Muscle of back (tissue), 13 donors: ENCODE measurements at places on chromosomes 12 and 14. TPM values are rescaled to one million over a fixed set of nuclear protein-coding genes. Genes with fewer than 3 reads are reported as not detected.
A peak's percentile ranks its signal among the peaks of the same experiment; 100 is the strongest.

CAPZA3 gene
- not detected for polyA plus RNA-seq

MANSC1 gene
- polyA plus RNA-seq: 10.3 TPM

KIF5A gene
- polyA plus RNA-seq: 0.12 TPM

WNT5B gene
- polyA plus RNA-seq: 32.3 TPM

AKAP3 gene
- polyA plus RNA-seq: 1.5 TPM

PLD4 gene
- 3.8 TPM for polyA plus RNA-seq

CBLN3 gene
- 1.9 TPM for polyA plus RNA-seq

PXMP2 gene
- polyA plus RNA-seq: 27.4 TPM

ADAMTS20 gene
- 0.08 TPM for polyA plus RNA-seq

SLC6A12 gene
- polyA plus RNA-seq: 0.60 TPM

PGF gene
- 25.0 TPM for polyA plus RNA-seq

RTRAF gene
- 263 TPM for polyA plus RNA-seq

SCN8A gene
- polyA plus RNA-seq: 0.41 TPM

- peak; percentile 61 for DNase-seq
Observed at GRCh38 chr12:94615260-94616181, 34.8 kb downstream of the TMCC3 start.

GRCh38 chr12:41724216-41724615 is 420.5 kb downstream of the GXYLT1 start:
- no peak for DNase-seq

DNA sequence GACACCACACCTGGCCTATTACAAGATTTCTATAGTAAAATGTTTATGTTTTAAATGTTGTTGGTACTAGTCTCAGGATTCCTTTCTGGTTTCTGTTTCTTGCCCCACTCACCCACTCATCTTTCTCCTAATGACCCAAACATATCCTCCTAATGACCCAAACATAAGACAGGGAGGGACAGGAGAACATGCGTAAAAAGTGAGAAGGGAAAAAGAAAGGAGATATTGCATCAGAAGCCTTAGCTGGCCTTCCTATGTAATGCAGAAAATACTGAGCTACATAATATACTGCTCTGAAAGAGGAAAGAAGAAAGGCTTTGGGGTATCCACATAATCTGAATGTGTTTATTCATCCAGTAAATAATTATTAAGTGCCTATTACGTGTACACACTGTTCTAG is 104.6 kb upstream of the GPHB5 start:
- no peak for DNase-seq

DNA sequence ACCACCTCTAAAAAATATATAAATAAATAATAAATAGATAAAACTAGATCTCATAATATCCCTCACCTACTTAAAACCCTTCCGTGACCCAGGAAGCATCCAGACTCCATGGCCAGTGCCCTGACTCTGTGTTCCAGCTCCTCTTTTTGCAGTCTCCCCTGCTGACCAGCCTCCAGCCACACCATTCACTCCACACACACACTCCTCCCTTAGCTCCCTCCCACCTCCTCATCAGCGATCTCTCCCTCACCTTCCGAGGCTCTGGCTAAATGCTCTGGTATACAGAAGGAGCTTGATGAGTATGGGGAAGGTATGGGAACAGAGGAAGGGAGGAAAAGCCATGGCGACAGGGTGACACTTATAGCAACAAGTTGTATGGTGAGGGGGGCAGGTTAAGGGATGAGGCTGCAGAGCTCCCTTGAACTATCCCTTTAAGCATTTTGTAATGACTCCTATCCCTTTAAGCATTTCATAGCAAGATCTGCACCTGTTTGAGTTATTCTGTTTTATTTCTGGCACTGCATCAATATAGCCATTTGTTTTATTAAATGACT is 26.1 kb upstream of the EIF4B start:
- DNase-seq: no peak

GRCh38 chr12:63037746-63038712 is 103.1 kb upstream of the PPM1H start:
- DNase-seq: no peak

GRCh38 chr12:3280967-3281366 is 203.8 kb downstream of the TSPAN9 start:
- DNase-seq: no peak

DNA sequence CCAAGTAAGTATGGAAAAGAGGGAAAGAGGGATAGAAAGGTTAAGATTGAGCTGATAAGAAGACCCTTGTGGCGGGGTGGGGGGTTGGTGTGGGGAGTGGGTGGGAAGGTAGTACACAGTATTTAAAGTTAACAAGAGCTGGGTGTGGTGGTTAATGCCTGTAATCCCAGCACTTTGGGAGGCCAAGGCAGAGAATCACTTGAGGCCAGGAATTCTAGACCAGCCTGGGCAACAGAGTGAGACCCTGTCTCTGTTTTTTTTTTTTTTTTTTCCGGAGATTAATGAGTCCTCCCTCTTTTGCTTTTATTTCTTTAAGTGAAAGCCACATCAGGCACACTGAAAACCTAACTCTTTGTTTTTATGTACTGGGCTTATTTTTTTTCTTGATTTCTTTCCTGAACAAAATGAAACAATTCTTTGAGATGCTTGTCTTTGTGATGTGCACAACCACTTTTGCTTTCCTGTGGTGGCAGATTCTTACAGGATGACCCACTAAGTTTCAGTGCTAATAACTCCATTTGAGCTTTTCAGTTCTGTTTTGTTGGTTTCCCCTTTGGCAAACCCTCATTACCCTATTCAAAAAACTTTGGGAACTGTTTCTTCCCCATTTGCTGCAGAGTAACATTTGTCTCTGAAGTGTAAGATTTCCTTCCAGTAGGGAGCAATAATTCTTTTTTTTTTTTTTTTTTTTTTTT is 54.8 kb downstream of the WNK1 start:
- DNase-seq: no peak

DNA sequence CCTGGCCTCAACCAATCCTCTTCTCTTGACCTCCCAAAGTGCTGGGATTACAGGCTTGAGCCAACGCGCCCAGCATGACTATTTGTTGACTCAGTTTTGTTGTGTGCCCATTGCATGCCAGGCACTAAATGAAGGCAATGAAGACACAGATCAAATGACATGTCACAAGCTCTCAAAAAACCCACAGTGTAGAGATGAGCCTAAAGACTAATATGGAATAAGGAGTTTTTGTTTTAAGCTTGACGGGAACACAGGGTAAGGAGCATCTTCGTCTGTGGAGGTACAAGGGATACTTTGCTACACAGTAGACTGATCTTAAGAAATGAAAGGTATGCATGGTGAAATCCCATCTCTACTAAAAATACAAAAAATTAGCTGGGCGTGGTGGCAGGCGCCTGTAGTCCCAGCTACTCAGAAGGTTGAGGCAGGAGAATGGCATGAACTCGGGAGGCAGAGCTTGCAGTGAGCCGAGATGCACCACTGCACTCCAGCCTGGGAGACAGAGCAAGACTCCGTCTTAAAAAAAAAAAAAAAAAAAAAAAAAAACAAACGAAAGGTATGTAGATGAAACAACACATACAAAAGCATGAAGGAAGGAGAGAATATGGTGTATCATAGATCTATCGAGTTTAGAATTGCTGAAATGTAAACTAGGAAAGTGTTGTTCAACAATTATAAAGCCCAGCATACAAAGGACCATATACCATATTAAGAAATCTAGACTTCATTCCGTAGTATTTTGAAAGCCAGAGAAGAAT is 122.1 kb upstream of the PTPRB start:
- no peak for DNase-seq

DNA sequence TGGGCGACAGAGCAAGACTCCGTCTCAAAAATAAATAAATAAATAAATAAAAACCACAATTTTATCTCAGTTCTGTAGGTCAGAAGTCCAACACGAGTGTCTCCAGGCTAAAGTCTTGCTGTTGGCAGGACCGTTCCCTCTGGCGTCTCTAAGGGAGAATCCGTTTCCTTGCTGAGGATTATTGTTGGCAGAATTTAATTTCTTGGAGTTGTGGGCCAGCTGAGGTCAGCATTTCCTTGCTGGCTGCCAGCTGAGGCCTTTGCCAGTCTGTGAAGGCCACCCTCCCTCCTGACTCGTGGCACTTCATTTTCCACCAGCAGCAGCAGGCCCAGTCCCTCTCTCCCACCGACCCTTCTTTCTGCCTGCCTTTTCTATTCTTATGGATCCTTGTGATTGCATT is 17.2 kb downstream of the PSMC1 start:
- DNase-seq: no peak

DNA sequence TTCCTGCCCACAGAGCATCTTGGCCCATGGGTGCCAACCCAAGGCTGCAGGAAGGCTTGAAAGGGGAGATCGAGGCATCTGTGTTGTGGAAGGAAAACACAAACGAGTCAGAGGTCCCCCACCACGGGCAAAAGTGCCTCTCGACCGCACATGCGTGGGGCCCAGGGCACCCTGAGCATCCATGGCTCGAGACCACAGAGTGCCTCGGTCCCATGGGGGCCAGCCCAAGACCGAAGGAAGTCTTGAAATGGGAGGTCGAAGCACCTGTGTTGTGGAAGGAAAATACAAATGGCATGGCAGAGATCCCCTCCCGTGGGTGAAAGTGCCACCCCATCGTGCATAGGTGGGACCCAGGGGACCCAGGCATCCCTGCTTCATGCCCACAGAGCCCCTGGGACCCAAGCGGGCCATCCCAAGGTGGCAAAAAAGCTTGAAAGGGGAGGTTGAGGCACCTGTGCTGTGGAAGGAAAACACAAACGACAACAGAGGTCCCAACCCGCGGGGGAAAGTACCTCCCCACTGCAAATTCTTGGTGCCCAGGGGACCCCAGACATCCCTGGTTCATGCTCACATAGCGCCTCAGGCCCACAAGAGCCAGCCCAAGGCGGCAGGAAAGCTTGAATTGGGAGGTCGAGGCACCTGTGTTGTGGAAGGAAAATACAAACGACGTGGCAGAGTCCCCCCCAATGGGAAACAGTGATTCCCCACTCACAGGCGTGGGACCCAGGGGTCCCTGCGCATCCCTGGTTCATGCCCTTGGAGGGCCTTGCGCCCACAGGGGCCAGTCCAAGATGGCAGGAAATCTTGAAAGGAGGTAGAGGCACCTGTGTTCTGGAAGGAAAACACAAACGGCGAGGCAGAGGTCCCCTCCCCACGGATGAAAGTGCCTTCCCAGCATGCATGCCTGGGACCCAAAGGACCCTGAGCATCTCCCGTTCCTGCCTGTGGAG is 373.0 kb downstream of the ALG10 start:
- DNase-seq: no peak

- no peak for DNase-seq
Observed at GRCh38 chr14:24681056-24681455, 47.1 kb upstream of the GZMB start.

GRCh38 chr12:13044906-13045299 is 722 bp downstream of the FAM234B start:
- DNase-seq: no peak

- no peak for DNase-seq
Observed at GRCh38 chr12:27936196-27936595, 36.3 kb downstream of the PTHLH start.

GRCh38 chr14:90446405-90446804 is 49.6 kb downstream of the CALM1 start:
- DNase-seq: no peak

DNA sequence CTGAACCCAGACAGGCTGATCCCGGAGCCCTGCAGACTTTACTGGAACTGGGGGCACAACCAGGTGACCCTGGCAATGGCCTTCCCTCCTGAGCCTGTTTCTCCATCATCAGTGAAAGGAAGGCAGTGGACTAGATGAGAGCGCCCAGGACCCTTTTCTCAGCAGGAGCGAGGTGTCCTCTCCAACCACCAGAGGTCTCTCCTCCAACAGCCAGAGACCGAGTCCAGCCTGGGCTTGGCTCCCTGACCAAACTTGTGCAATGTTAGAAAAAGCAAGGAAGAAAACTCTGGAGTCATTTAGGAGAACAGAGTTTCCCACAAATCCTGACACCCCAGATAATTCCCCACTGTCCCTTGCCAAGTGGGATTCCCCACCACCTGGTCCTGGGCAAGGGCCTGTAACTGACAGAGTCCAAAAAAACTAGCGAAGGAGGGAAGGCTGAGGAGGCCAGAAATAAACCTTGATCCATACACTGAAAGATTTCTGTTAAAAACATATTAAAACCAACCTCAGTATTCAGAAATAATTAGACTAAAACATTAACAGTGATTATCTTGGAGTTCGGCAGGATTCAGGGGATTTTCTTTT is 9.0 kb downstream of the RPS6KL1 start:
- DNase-seq: peak; percentile 94

GRCh38 chr14:22882529-22883172 is 371 bp upstream of the REM2 start:
- DNase-seq: no peak

- no peak for DNase-seq
Observed at GRCh38 chr14:104545942-104546501, 33.5 kb upstream of the C14orf180 start.

GRCh38 chr12:22272335-22273151 is 62.0 kb downstream of the ST8SIA1 start:
- peak; percentile 55 for DNase-seq

DNA sequence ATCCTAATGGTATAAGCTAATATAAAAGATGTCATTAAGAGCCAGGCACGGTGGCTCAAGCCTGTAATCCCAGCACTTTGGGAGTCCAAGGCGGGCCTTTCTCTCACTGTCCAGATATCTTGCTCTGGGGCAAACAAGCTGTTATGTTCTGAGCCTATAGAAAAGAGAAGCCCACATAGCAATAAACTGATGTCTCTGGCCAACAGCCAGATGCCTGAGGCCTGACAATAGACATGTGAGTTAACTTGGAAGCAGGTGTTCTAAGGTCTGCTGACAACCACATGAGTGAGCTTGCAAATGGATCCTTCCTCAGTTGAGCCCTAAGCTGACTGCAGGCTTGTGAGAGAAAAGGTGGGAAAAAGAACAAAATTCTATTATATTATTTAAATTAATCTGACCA is 25.0 kb downstream of the YAF2 start:
- DNase-seq: no peak

DNA sequence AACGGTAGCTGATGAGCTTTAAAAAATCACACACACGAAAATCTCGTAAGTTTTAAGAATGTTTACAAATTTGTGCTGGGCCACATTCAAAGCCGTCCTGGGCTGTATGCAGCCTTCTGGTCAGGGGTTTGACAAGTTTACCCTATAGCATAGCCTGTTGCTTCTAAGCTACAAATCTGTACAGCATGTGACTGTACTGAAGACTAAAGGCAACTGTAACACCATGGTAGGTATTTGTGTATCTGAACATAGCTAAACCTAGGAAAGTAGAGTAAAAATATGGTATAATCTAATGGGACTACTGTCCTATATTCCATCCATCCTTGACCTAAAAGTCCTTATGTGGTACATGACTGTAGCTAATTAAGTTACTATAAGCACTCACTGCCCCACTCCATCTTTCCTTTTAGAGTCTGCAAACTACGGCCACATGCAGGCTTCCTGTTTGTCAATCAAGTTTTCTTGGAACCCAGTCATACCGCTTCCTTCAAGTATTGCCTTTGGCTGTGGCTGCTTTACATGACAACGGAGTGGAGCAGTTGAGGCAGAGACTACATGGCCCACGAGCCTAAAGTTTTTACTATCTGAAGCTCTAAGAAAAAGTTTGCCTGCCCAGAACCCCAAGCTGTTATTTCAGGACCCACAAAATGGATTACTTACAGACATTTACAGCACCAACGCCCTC is 18.5 kb downstream of the KRT7 start:
- no peak for DNase-seq
